ENCODE measurements at places on chromosomes 4 and X. TPM values are rescaled to one million over a fixed set of nuclear protein-coding genes. Genes with fewer than 3 reads are reported as not detected.
A peak's percentile ranks its signal among the peaks of the same experiment; 100 is the strongest.

DNA sequence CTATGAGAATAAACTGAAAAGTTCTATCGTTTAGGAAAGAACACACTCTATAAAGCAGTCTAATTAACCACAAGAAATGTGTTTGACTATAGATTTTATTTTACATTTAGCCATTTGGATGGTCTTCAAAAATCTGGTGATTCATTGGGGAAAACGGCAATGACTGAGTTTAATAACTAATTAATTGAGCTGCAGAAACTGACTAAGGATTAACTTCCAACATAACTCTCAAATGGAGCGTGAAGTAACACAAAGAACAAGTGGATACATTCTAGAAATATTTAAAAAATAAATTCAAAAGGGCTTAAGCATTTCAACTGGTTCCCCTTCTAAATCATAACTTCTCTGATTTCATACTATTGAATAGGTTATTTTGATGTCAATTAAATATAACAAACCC, 1582.4 kb downstream of the PCDH18 start:
- no peak for DNase-seq

DNA sequence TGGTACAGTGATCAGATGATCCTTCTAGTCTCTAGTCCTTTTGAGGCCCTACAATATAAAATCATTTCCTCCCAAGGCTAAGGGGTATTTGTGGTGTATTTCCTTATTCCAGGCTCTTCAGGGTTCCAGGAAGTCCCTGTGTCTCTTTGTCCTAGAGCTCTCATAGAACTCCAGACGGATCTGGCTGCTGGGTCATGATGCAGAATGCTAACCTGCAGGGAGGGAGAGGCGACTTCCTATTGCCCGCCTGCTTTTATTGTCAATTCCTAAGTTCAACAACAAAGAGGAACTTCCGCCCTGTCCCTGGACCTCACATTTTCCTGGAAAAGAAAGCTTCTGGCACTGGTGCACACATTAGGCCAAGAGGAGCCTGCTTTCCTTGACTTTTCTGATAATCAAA, 45.9 kb upstream of the ZNF827 start:
- DNase-seq, result no peak

DNA sequence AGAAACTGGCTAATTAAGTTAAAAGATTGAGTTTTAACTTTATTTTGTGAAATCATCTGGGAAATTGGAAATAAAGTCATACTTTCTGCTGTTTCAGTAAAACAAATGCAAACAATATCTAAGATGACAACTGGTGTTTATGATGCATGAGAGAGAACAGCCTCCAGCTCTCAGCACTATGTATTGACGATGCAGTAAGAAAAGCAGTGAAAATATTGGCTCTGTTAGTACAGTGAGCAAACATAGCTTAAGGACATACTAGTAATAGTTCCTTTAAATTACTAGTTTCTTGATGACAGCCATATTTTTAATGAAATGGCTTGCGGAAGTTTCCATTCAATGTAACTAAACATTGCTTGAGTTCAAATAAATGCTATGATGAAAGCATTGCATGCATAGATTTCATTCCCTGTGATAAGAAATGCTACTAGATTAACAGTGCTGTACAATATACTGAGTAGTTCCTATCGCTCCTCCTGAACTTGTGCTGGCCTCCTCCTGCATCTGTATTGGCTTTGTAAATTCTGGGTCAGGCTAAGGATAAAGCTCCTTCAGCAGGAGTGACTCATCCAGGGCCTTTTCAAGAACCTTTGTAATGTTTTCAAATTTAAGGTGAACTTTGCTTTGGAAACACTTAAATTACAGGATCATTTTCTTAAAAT, 11.6 kb downstream of the ARHGAP24 start:
- DNase-seq, result no peak

GRCh38 chr4:147360301-147360700, 120.6 kb upstream of the EDNRA start:
- DNase-seq, result no peak

- DNase-seq, result no peak
These were observed 300.5 kb downstream of the TRIML1 start for GRCh38 chr4:188439641-188440311.

DNA sequence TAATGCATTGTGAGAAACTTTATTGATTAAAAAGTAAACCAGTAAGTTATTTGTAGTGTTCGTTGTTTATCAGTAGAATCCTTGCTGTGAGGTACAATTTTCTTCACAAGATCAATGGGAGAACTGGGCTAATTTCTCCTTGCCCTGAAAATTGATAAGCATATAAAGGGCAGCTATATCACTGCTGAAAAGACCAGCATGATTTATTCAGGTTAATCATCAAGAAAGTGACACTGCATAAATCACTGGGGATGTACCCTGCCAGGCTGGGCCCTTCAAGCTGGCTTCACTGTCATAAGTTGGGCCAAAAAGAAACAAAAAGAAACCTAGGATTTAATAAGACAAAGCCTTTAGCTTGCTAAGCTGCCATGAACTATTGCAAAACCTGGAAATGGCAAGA, 746.7 kb downstream of the STPG2 start:
- DNase-seq, result no peak

DNA sequence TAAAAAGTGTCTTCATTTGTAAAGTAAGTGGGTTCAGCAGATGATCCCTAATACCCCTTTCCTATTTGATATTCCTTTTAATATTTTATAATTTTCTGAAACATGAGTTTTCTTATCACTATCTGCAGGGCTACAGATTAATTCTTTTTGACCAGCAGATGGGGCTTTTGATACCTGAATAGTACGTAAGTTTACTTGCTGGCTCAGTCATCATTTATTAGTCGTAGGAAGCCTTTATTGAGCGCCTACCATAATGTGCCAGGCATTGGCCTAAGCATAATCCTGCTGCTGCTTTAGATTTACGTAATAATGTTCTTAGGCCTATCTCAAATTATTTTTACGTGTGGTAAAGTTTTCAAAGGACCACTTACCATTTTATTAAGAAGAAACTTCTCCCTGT, 33.1 kb downstream of the OSTC start:
- peak; percentile 40 for DNase-seq

DNA sequence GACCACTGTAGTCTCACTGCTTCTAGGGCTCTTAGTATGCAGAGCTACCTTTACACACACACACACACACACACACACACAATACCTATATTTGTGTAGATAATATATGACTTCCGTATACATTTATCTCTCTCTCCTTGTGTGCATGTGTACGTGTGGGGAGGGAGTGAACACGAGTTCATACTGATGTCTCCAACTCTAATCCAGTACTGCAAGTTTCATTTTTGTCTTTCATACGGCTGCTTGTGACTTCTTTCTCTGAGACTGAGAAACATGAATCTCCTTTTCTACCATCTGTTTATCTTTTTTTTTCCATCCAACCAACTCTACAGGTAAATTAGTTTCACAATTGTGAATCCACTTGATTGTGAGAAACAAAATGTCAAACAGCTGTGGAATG, 1229.5 kb upstream of the AGA start:
- DNase-seq, result no peak

GRCh38 chr4:123816462-123816861, 419.9 kb downstream of the SPRY1 start:
- DNase-seq, result no peak

DNA sequence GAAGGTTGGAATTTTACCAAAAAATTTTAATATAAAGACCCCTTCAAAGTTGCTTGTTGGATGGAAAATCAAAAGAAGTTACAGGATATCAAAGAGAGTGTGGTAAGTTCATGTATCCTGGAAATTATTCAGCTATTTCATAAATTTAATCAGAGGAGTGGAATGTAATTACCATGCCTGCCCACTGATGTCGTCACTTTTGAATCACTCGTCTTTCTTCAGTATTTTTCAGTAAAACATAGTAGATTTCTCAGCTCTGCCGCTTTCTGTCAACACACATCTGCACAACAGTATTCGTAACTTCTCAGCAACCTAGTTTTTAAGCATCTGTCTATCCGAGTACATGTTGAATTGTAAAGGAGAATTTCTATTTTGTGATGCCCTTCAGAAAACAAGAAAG, 2163.0 kb upstream of the AGA start:
- no peak for DNase-seq

- peak; percentile 56 for DNase-seq
These were observed 80.8 kb upstream of the IQCM start for GRCh38 chr4:149896432-149896831.

DNA sequence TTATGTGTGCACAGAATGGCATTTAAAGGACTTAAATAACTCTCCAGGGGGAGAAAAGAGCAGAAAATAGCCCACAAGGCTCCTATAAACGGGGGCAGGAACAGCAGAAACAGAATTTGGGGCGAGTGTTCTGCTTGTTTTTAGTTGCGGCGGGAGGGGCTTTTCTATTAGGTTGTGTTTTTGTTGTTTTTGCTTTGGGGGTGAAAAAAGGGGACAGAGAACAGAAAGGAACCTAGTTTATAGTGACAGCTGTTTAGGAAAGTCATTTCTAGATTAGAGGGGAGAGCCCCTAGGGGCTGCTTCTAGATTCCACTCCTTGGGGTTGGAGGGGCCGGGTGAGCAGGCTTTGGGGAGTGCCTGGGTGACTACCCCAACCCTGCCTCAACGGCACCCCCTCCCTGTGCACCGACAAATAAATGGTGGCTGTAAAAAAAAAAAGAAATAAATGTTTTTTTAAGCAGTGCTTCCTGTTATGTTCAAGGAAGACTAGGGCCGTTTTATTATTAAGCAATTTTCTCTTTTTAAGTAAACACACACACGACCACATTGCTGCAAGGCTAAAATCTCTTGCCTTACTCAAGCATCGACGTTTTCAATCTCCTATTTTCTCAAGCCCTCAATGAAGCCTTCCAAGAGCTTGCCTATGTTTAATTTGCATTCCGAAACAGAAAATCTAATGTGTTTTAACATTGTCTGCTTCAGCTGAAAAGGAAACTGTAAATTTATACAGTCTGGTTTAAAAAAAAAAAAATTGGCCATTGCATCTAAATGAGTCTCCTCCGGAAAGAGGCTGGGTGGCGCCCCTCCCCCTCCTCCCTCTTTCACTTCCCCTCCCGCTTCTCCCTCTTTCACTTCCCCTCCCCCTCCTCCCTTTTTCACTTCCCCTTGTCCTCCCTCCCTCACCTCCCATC, 123.3 kb upstream of the TBL1X start:
- peak; percentile 47 for DNase-seq

- no peak for DNase-seq
These were observed 106.0 kb downstream of the JADE1 start for GRCh38 chr4:128915544-128915943.

- DNase-seq, result no peak
These were observed 119.8 kb downstream of the DRD5 start for GRCh38 chr4:9901257-9901656.

DNA sequence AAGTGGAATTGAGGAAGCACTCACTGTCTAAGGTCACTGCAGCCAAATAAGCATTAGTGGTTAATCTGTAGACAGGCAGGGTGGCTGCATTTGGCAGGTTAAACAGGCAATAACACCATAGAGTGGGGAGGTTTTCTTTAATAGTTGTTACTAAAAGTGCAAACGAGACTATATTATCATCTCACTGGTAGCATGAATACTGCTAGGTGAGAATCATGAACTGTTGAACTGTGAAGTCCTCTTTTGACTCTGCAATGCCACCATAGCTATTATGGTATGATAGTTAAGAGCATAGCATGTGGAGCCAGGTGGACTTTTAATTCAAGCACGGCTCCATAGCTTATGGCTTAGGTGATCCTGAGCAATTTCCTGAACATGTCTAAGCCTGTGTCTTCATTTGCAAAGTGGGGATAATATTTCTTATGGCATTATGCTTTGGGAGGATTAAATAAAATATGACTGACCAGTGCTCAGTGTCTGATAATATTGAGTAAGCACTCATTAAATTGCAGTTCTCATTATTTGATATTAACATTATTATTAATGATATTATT, 235.6 kb upstream of the HHIP start:
- no peak for DNase-seq

DNA sequence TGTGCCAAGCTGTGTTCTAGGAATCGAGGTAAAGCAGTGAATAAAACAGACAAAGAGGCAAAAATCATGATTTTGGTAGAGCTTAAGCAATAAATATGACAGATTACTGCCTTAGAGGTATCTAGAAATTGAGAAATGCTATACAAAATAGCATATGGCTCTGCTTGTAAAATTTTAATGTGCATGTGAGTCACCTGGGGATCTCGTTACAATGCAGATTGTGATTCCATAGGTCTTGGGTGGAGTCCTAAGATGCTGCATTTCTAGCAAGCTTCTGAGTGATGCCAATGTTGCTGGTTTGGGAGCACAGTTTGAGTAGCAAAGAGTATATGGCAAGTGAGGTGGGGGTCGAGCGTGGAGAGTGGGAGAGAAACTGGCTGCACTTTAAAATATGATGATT, 697.3 kb upstream of the MAGEB2 start:
- DNase-seq, result no peak

DNA sequence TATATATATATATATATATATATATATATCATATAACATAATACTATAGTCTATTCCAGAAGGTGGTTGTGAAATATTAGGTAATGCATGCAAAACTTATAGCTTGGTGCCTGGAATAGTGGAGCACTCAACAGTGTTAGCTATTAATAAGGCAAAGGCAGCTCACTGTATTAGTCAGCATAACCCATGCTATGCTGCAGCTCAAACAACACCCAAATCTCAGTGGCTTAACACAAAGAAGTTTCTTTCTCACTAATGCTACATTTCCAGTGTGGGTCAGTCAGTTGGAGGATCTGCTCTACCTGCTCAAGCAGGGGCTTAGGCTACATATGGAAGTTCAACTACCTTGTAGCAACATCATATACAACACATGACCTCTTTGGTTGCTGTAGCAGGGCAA, 5.2 kb upstream of the RPGR start:
- no peak for DNase-seq

TMEM31 gene
- total RNA-seq, result not detected

RHOXF1 gene
- total RNA-seq, result not detected

CHIC1 gene
- 17.8 TPM for total RNA-seq

CRMP1 gene
- total RNA-seq, result 91.4 TPM

PFKFB1 gene
- 0.74 TPM for total RNA-seq

BDH2 gene
- total RNA-seq, result 95.3 TPM

ZAR1 gene
- total RNA-seq, result not detected

Measured in neural progenitor cell (in vitro differentiated cells).